ENCODE measurements at places on chromosomes 12 and 14.

DNA sequence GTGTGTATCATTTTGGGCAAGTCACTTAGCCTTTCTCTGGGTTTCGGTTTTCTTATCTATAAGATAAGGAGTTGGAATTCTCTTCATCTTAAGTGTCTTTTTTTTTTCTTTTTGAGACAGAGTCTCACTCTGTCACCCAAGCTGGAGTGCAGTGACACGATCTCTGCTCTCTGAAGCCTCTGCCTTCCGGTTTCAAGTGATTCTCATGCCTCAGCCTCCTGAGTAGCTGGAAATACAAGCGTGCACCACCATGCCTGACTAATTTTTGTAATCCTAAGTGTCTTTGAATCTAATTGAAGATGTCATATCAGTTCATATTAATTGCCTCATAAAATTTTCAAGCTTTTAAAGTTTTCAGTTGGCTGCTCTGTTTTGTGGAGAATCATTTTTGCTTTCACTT, 4.0 kb downstream of the SRGAP1 start:
- DNase-seq = no peak

- no peak for DNase-seq
Observed at GRCh38 chr12:131682510-131682895, 28.4 kb upstream of the SFSWAP start.

- no peak for DNase-seq
Observed at GRCh38 chr12:93103154-93103553, 174.1 kb upstream of the EEA1 start.

GRCh38 chr12:108543652-108544051, 17.3 kb downstream of the SART3 start:
- no peak for DNase-seq

DNA sequence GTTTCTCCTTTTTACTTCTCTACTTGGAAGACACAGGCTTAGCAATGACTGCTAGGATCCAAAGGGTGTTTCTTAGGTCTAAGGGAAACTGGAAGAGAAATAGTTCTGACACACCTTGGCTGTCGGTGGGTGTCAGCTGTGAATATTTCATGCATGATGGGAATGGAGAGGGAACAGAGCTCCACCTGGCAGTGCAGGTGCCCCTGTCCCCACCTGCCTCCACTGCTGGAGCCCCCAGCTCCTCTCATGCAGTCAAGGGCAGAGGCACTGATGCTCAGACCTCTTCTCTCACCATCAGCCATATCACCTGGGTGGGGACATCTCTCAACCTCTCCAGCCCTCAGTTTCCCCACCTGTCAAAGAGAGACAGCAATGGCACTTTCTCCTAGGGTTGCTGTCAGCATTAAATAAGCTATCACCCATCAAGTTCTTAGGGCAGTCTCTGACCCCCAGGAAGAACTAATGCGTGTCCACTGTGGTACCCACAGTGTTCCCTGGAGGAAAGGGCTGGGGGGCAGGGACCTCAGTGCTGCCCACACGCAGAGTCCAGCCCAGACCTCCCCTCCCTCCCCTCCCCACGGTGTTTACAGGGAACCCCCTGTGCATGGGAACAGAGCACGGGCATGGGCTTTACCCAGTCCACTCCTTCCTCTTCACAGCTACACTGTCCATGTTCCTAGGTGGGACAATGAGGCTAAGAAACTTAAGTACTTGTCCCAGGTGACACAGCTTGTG, 69.1 kb downstream of the C14orf132 start:
- DNase-seq = no peak

- DNase-seq = no peak
Observed at GRCh38 chr14:96736439-96736838, 60.7 kb upstream of the VRK1 start.

GRCh38 chr12:107906707-107907106, 132.2 kb downstream of the ASCL4 start:
- no peak for DNase-seq

DNA sequence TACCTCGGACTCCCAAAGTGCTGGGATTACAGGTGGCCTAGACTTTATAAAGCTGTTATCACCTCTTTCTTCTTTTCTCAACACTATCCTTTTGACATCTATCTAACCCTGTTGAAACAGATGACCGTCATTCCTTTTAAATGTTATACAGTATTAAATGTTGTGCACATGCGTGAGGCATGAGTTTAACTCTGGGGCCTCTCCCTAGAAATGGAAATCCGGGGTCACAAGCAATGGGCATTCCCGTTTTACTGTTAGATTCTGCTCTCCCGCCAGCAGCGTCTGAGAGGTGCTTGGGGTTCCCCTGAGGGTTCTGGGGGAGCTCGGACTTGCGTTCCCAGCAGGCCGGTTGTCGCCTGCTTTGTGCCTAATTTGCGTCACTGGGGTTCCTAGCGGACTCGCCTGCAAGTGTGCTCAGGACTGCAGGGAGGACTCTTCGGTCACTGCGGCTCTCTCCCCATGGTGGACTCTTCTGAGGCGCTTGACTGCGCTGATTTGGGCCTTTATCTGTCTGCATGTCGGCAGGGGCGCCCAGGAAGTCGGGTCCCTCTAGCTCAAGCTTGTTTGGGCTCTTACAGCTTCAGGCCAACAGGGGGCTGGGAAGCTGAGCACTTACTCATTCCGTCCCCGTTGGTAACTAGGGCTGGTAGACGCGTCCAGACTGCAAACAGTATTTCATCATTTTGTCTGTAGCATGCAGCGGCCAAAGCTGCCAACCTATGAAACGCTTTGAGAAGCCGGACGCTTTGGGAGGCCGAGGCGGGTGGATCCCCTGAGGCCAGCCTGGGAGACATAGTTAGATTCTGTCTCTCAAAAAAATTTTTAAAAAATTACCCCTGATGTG, 1.2 kb upstream of the RAN start:
- DNase-seq = peak; percentile 90

GRCh38 chr12:120136093-120136770, 19.7 kb upstream of the RAB35 start:
- no peak for DNase-seq

- peak; percentile 73 for DNase-seq
Observed at GRCh38 chr12:120234643-120235368, 30.7 kb downstream of the PXN start.

DNA sequence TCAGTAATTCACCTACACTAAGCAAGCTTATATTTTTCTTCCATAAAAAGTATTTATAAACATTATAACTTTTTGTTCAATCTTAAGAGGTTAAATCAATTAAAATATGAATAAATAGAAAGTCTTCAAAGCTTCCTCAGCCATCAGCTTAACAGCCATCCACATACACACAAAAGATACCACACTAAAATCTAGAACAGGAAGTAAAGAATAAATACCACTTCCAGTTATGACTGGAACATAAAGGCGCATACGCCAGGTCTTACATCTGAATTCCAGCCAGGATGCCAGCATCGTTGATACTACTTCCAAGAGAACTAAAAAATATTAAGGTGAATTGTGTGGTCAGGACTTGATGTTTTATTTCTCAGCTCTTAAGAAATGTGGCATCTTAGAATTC, 17.0 kb downstream of the SIX1 start:
- DNase-seq = no peak

DNA sequence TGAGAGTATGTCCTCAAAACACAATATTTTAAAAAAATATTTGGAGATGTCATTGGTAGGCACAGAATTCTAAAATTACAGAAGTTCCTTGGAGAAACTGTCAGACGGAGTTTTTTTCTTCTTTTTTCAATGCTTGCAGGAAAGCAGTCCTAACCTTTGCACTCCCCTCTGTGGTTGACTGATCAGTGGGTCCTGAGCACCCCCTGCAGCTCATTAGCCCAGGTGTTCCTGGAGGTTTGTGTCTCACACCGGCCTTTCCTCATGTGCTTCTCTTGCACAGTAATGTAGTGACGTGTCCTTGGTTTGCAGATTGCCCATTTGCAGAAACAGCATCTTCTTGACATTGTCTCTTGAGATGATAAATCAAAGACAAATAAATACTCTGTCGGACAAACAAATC, 513.0 kb downstream of the TMEM121 start:
- DNase-seq = no peak

GRCh38 chr14:55699131-55700057, 119.4 kb downstream of the KTN1 start:
- no peak for DNase-seq
